ENCODE measurements at places on chromosomes 6 and 20. TPM values are rescaled to one million over a fixed set of nuclear protein-coding genes. Genes with fewer than 3 reads are reported as not detected.

HEBP2 gene
- 30.1 TPM for total RNA-seq

SLC17A9 gene
- 7.0 TPM for total RNA-seq

ADGB gene
- not detected for total RNA-seq

ARMH2 gene
- not detected for total RNA-seq

C6orf132 gene
- 0.87 TPM for total RNA-seq

ZNF391 gene
- 6.7 TPM for total RNA-seq

DCDC2 gene
- total RNA-seq = 0.13 TPM

TPX2 gene
- 27.2 TPM for total RNA-seq

HLA-G gene
- total RNA-seq = 0.41 TPM

SPTLC3 gene
- total RNA-seq = 0.41 TPM

COL9A1 gene
- total RNA-seq = 0.77 TPM

PHACTR2 gene
- total RNA-seq = 181 TPM

FNDC11 gene
- 1.3 TPM for total RNA-seq

FAM83C gene
- total RNA-seq = not detected

DNA sequence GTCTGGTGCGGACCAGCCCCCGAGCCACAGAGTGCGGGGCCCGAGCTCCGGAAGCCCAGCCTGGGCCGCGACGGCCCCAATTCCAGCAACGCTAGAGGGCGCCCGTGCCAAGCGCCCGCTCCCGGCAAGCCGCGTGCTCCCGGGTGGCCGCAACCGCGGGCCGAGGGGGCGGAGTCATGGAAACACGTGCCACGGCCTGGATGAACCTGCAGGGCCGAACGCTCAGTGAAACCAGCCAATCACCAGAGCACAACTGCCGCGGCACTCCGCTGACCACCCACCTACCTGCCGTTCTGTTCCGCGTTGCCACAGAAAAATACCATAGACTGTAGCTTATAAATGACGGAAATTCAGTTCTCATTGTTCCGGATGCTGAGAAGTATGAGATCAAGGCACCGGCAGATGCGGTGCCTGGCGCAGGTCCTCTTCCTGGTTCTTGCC is 85.7 kb upstream of the FOXC1 start:
- H3K27ac ChIP-seq = no peak overlapping the region
- H3K4me1 ChIP-seq = peaks cover 16% of the 10 kb centered on the region
- DNase-seq = peak; percentile 77
- H3K4me3 ChIP-seq = no peak overlapping the region
- peaks cover 3% of the 10 kb centered on the region for H3K36me3 ChIP-seq

GRCh38 chr6:1116149-1116548 is 195.7 kb upstream of the FOXQ1 start:
- H3K4me3 ChIP-seq = no peak overlapping the region
- no peaks in the 10 kb centered on the region for H3K27me3 ChIP-seq
- H3K27ac ChIP-seq = no peak overlapping the region
- peaks cover 3% of the 10 kb centered on the region for H3K4me1 ChIP-seq
- H3K36me3 ChIP-seq = no peaks in the 10 kb centered on the region
- no peak for DNase-seq

- H3K4me1 ChIP-seq = peaks cover 21% of the 10 kb centered on the region
- no peaks in the 10 kb centered on the region for H3K36me3 ChIP-seq
- DNase-seq = no peak
- H3K27ac ChIP-seq = no peak overlapping the region
- no peak overlapping the region for H3K4me3 ChIP-seq
Measured at GRCh38 chr20:1952737-1953530, 40.9 kb downstream of the PDYN start.

DNA sequence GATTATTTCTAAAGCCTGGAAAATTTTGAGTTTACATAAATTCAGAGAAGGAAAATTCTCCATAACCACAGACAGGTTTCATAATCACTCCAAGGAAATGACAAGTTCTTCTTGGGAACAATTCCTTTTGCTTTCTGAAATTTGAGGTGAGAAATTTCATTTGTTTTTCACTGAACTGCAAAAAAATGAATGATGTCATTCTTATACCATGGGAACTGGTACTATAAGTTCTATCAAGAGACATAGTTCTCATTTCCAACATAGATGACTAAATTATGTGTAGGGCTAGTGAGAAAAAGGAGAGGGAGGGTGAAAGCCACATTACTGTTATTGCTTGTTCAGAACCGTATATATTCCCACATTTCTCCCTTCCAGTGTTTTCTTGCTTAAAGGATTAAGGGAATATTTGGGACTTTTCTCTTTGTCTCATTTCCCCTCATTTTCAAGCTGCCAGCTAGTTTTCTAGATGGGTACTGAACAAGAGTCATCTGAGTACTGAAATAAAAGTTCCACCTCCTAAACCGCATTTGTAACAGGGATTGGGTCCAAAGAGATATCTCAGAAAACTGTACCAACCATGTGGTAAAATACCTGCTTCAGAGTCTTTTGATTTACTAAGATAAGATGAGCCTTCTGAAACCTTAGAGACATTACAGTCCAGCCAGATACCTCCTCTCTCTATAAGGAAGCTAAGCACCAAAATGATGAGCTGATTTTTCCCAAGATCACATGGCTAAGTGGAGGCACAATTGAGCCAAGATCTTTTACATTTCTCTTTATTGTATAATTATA is 144.3 kb upstream of the PRDM1 start:
- H3K27me3 ChIP-seq = peaks cover 2% of the 10 kb centered on the region
- H3K4me3 ChIP-seq = no peak overlapping the region
- H3K36me3 ChIP-seq = no peaks in the 10 kb centered on the region
- no peak for DNase-seq
- no peak overlapping the region for H3K27ac ChIP-seq
- H3K4me1 ChIP-seq = no peaks in the 10 kb centered on the region

DNA sequence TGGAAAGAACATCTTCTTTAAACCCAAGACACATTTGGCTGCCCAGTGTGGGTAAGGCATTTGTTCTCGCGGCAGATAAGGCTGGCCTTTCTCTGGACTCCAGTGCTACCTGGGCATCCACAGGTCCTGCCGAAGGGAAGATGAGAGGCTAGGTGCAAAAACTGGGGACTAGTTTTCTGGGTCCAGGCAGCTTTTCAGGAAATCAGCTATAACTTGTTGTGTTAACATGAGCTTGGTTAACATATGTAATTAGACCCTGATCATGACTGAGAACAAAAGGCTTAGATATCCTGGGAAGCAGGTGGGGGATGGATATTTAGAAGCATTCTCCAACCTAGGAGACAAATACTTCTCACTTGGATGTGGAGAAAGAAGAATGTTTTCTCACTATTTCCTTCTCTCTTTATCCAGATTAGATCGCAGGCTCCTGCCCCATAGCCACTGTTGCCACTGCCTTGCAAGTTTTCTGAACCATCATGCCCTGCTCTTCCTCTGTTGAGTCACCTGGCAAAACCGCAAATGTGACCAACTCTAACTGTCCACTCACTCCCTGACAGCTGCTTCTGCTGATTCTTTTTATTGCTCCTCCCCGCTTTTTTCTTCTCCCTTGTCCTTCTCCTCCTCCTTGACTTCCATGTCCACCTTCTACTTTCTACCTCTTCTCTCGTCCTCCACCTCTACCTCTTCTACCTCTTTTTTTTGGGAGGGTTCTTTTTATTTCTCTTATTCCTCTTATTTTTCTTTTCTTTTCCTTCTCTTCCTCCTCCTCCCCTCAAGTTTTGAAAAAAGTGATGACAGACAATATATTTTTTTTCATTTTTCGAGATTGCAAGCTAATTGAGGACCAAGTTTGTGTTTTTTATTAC is 258.1 kb downstream of the UTRN start:
- H3K4me1 ChIP-seq = no peaks in the 10 kb centered on the region
- H3K36me3 ChIP-seq = peaks cover 36% of the 10 kb centered on the region
- H3K4me3 ChIP-seq = no peak overlapping the region
- no peak for DNase-seq
- no peaks in the 10 kb centered on the region for H3K27me3 ChIP-seq

GRCh38 chr6:95366414-95366813 is 210.9 kb upstream of the MANEA start:
- H3K4me3 ChIP-seq = no peak overlapping the region
- H3K4me1 ChIP-seq = no peaks in the 10 kb centered on the region
- no peak for DNase-seq
- no peaks in the 10 kb centered on the region for H3K36me3 ChIP-seq

- no peak for DNase-seq
- peaks cover 6% of the 10 kb centered on the region for H3K4me1 ChIP-seq
- no peak overlapping the region for H3K4me3 ChIP-seq
- H3K36me3 ChIP-seq = no peaks in the 10 kb centered on the region
Measured at GRCh38 chr20:10550204-10551118, 115.4 kb downstream of the SLX4IP start.

- no peaks in the 10 kb centered on the region for H3K4me1 ChIP-seq
- H3K36me3 ChIP-seq = peaks cover 8% of the 10 kb centered on the region
- peaks cover 2% of the 10 kb centered on the region for H3K27me3 ChIP-seq
- DNase-seq = no peak
- peak overlapping the region; percentile 6 for H3K4me3 ChIP-seq
Measured at GRCh38 chr6:17556014-17556413, 44.1 kb upstream of the FAM8A1 start.

DNA sequence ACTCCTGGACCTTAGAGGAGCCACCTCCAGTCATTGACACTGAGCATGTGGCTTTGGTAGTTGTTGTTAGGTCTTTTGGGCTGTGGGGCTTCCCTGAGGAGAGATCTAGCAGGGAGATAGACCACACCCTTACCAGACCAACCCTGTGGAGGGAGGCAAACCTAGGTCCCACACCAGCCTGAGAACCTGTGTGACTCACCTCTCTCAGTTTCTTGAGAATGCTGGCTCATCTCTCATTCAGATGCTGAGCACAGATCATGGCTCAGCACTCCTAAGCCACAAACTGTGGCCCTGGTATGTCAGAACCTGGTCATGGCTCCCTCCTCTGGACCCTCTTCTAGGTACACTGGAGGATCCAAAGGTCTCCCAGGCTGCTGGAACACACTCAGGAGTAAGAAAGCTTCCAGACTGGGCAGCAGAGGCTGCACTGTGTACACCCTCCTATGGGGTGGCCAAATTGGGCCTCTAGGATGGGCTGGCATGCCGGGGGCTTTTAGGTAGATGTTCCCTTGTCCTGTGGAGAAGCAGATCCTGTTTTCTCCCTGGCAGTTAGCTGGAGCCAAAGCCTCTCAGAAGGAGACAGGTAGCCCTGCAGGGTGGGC is 1294.5 kb downstream of the KHDRBS2 start:
- DNase-seq = no peak
- no peak overlapping the region for H3K4me3 ChIP-seq
- H3K27me3 ChIP-seq = no peaks in the 10 kb centered on the region
- H3K4me1 ChIP-seq = no peaks in the 10 kb centered on the region
- peaks cover 5% of the 10 kb centered on the region for H3K36me3 ChIP-seq

GRCh38 chr20:16806886-16807285 is 58.7 kb downstream of the OTOR start:
- peaks cover 25% of the 10 kb centered on the region for H3K4me1 ChIP-seq
- H3K36me3 ChIP-seq = no peaks in the 10 kb centered on the region
- H3K4me3 ChIP-seq = no peak overlapping the region
- DNase-seq = no peak

GRCh38 chr6:39657355-39658135 is 67.7 kb downstream of the KIF6 start:
- H3K27ac ChIP-seq = no peak overlapping the region
- H3K36me3 ChIP-seq = no peaks in the 10 kb centered on the region
- H3K4me3 ChIP-seq = no peak overlapping the region
- DNase-seq = no peak

GRCh38 chr6:74319292-74319691 is 623.3 kb downstream of the CD109 start:
- H3K4me3 ChIP-seq = no peak overlapping the region
- no peak overlapping the region for H3K27ac ChIP-seq
- peaks cover 4% of the 10 kb centered on the region for H3K4me1 ChIP-seq
- no peaks in the 10 kb centered on the region for H3K27me3 ChIP-seq
- no peaks in the 10 kb centered on the region for H3K36me3 ChIP-seq

- no peak overlapping the region for H3K4me3 ChIP-seq
- H3K36me3 ChIP-seq = no peaks in the 10 kb centered on the region
- H3K27ac ChIP-seq = no peak overlapping the region
- no peaks in the 10 kb centered on the region for H3K4me1 ChIP-seq
- no peak for DNase-seq
Measured at GRCh38 chr6:104281370-104281769, 578.3 kb downstream of the HACE1 start.

- H3K27ac ChIP-seq = no peak overlapping the region
- no peak for DNase-seq
- H3K4me1 ChIP-seq = peaks cover 20% of the 10 kb centered on the region
- H3K27me3 ChIP-seq = peaks cover 6% of the 10 kb centered on the region
- no peaks in the 10 kb centered on the region for H3K36me3 ChIP-seq
Measured at GRCh38 chr6:166267526-166267925, 40.7 kb downstream of the PRR18 start.

DNA sequence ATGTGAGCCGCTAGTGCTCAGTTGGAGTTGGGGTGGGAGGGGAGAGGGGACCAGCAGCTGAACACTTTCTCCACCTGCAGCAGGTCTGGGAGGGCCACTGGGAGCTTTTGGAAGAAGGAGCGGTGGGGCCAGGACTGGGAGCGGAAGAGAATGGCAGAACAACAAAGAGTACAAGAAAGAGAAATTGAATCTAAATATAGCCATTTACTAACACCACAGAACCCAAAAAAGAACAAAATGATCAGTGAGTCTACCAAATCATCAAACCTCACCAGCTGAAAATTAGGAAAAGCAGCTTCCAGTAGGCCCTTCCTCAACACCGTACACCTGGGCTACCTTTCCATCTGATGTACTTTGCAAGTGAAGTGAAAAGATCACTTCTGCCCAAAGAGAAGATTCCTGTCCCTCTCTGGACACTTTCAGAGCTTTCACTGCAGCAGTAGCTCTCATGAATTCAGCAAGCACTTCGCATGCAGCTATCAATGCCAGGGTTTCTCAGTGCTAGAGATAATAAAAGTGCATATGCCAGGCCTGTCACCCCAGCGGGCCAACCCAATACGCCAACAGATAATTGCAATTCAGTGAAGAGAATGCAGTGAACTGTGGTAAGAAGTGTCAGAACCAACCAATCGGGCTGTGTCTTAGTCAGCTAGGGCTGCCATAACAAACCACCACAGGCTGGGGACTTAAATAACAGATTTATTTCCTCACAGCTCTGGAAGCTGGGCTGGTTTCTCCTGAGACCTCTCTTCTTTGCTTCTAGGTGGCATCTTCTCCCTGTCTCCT is 597 bp downstream of the LY86 start:
- no peaks in the 10 kb centered on the region for H3K36me3 ChIP-seq
- H3K4me1 ChIP-seq = peaks cover 20% of the 10 kb centered on the region
- no peaks in the 10 kb centered on the region for H3K27me3 ChIP-seq
- H3K4me3 ChIP-seq = no peak overlapping the region
- no peak overlapping the region for H3K27ac ChIP-seq

- no peak overlapping the region for H3K4me3 ChIP-seq
- peaks cover 2% of the 10 kb centered on the region for H3K27me3 ChIP-seq
- no peaks in the 10 kb centered on the region for H3K36me3 ChIP-seq
- DNase-seq = no peak
Measured at GRCh38 chr6:89582669-89583325, 55.8 kb downstream of the LYRM2 start.

GRCh38 chr6:101909366-101909765 is 515.9 kb downstream of the GRIK2 start:
- DNase-seq = no peak
- no peaks in the 10 kb centered on the region for H3K36me3 ChIP-seq
- no peak overlapping the region for H3K27ac ChIP-seq
- H3K27me3 ChIP-seq = no peaks in the 10 kb centered on the region
- peaks cover 3% of the 10 kb centered on the region for H3K4me1 ChIP-seq

GRCh38 chr20:51221791-51222408 is 199.0 kb upstream of the KCNG1 start:
- H3K36me3 ChIP-seq = no peaks in the 10 kb centered on the region
- peaks cover 3% of the 10 kb centered on the region for H3K27me3 ChIP-seq
- no peak overlapping the region for H3K27ac ChIP-seq
- no peaks in the 10 kb centered on the region for H3K4me1 ChIP-seq
- no peak for DNase-seq
- H3K4me3 ChIP-seq = no peak overlapping the region

GRCh38 chr6:112188906-112189305 is 65.5 kb downstream of the LAMA4 start:
- no peak for DNase-seq
- H3K4me1 ChIP-seq = peaks cover 23% of the 10 kb centered on the region
- H3K4me3 ChIP-seq = no peak overlapping the region
- no peak overlapping the region for H3K27ac ChIP-seq
- H3K36me3 ChIP-seq = no peaks in the 10 kb centered on the region
